ENCODE measurements at places on chromosomes 5 and 9.

DNA sequence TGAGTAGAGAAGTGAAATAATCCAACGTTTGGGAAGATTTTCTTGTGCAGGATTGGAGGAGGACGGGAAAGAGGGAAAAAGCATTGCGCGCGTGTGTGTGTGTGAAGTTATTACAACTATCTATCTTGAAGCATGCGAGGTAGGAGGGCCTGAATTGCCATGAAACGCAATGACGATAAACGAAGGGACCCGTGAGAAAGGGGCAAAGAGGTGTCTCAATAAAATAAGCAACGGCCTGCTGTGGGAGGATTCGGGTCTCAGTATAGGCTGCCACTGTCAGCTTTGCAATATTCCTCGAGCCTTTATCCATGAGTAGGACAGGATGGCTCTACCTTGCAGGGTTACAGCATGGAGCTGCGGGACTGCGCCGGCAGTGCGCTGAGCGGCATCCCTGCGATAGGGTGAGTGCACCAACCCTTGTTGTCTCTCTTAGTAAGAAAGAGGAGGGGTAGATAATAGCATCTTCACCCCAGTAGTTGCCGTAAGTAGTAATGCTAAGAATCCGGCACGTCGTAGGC lies 631 bp upstream of the RCL1 start:
- DNase-seq = no peak

GRCh38 chr5:14870337-14871213 lies 1.0 kb downstream of the ANKH start:
- DNase-seq = no peak

GRCh38 chr9:73172901-73173215 lies 21.2 kb downstream of the ANXA1 start:
- DNase-seq = no peak

DNA sequence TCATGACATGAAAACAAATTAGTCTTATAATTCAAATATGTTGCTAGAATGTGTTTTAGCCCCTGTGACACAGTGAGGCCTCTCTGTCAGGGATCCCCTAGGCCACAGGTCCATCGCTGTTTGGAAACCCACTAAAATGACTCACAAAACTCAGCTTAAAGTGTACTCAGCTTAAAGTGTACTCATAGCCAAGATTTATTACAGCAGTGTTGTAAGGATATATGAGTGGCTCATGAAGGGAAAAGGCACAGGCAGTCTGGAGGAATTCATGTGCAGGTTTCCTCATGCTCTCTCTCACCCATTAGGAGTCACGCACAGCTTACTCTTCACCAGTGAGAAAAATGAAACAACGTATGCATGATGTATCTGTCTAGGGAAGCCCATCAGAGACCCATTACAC lies 24.4 kb upstream of the TGFBI start:
- no peak for DNase-seq

DNA sequence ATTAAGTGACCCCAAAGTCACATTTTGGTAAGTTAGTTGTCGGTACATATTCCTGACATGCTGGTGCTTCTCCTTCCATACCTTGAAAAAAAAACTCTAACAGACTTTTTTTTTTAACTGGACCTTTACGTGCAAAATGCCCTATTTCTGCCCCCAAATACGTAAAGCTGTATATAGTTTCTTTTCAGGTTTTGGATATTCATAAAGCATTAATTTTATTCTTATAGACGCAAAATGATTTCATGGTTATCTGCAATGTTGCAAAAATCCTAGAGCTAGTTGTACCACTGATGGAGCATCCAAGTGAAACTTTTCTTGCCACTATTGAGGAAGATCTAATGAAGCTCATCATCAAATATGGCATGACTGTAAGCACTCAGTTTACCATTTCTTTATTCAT lies 167.6 kb downstream of the NIPBL start:
- no peak for DNase-seq

GRCh38 chr9:108515856-108516255 lies 339.9 kb downstream of the ACTL7B start:
- no peak for DNase-seq

DNA sequence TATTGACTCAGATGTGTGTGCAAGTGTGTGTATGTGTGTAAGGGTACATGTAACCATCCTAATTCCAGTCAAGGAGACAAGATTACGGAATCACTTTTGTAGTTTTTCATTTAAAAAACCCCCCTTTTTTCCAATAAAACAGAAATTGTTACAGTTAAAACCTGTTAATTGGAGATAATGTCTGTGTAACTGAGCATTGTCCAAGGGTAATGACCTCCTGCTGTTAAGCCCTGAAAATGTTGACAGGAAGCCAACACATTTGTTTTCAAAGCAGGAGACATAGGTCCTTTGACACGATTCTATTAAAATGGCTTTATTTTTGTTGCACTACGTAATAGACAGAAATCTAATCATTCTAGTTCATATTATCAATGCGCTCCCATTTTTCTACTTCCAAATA lies 457.3 kb upstream of the ARRDC3 start:
- DNase-seq = no peak

DNA sequence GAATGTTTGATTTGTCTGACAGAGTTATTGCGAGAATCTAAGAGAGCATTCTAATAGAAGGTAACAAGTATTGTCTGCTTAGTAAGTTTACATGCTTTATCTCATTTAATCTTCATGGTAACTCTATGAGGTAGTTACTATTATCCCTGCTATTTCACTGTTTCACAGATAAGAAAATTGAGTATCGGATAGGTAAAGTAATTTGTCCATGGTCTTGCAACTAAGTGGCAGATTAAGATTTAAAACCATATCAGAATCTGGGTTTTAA lies 118.2 kb downstream of the SNCAIP start:
- DNase-seq = no peak

- no peak for DNase-seq
These were observed 79.9 kb downstream of the ACTL7B start for GRCh38 chr9:108775901-108776306.

DNA sequence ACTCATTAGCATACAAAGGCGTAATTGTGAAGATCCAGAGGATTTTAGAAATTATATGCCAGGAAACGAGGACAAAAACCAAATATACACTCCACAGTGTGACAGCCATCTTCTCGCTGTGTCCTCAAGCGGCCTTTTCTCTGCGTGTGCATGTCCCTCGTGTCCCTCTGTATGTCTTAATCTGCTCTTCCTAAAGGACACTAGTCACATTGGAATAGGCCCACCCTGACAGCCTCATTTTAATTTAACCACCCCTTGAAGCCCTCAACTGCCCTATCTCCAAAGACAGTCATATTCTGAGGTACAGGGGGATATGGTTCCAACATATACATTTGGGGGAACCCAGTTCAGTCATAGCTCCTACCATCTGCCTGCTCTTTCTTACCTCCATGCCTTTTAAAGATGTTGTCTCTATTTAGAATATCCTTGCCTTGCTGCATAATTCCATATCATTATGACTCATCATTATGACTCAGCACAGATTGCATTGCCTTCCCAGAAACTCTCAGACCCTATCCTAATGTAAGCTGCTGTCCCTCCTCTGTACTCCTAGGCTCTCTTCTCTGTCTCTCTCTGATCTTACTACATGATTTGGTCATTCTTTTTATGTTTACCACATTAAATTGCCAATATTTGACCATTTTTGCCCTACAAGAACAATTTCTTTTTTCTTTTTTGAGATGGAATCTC lies 210.9 kb downstream of the AOPEP start:
- no peak for DNase-seq

- no peak for DNase-seq
These were observed 65.3 kb upstream of the MYO10 start for GRCh38 chr5:17001428-17001827.

DNA sequence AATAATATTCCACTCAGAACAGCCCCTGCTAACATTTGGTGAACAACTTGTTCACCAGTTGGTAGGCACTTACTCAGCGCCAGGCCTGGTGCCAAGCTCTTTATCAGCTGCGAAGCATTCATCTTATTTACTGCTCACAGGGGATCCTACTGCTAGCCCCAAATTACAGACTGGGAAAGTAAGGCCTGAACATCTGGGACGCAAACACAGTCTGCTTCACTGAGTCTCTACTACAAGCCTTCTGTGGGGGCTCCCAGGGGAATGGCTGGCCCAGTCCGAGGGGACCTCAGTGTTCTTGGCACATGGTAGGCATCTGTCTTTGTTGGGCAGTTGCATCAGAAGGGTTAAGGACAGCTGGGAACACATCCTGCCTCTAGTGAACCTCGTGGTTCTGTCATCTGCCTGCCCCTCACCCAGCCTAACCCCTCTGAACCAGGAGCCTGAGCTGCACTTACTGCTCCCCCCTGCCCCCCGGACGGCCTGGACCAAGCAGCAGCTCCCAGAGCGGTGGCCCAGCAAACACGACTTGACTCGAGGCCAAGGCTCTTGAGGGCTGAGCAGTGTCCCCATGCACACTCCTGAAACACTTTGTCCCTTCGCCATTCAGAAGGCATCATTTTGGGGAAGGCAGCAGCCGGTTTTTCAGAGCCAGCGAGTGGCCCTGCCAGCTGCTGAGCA lies at the start of gene PHYHD1:
Gene PHYHD1 (plus strand): TSS at position 602 of the 678 bp plus-strand sequence. CDS start 1,342 bp downstream, outside the sequence.
- no peak for DNase-seq

DNA sequence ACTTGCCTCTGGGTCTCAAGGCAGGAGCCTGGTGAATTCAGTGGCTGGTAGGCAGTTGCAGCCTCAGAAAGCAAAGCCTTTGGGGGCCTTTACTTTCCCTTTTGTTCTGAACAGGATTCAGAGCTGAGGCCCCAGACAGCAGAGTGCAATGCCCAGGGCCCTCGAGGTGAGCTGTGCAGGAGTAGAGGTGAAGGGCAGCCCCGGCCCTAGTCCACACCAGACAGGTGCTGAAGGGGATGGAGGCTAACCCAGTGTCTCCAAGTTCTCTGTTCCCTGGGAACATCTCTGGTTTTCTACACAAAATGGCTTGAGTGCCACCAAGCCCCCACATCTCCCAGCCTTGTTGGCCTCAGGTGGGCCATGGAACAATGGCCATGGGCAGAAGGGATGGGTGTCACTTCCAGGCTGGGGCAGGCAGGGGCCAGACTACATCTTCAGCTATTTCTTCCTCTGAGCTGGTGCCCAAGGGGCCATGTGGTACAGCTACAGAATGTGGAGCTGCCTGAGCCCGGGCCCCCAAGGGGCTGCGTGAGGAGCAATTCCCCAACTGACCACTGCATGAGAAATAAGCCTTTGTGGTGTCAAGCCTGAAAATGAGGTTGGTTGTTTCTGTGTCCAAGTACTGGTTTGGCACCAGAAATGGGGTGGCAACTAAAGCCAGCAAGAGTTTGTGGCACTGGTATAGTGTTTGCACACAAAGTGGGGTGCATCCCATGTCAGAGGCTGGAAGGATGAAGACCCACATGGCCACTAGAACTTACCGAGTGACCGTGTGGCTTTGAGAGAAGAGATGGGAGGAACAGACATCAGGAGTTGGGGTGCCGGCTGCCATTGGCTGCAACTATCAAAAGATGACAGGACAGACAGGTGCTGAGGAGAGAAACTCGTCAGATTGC lies 57.8 kb downstream of the BARX1 start:
- DNase-seq = no peak

DNA sequence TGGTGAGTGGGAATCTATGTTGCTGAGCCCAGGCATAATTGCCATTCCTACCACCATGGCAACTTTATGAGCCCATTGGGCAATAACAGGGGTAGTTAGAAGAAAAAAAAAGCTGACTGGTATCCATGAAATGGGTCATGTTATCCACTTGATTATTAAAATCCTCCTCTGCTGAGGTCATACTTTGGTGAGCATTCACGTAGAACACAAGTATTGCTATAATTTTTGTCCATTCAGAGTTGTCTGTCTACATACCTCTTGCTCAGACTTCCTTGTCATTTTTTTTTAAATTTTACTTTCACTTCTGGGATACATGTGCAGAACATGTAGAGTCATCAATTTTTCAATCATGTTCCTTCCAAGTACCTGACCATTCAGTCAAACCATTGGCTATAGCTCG lies 780.8 kb upstream of the ARRDC3 start:
- DNase-seq = no peak

DNA sequence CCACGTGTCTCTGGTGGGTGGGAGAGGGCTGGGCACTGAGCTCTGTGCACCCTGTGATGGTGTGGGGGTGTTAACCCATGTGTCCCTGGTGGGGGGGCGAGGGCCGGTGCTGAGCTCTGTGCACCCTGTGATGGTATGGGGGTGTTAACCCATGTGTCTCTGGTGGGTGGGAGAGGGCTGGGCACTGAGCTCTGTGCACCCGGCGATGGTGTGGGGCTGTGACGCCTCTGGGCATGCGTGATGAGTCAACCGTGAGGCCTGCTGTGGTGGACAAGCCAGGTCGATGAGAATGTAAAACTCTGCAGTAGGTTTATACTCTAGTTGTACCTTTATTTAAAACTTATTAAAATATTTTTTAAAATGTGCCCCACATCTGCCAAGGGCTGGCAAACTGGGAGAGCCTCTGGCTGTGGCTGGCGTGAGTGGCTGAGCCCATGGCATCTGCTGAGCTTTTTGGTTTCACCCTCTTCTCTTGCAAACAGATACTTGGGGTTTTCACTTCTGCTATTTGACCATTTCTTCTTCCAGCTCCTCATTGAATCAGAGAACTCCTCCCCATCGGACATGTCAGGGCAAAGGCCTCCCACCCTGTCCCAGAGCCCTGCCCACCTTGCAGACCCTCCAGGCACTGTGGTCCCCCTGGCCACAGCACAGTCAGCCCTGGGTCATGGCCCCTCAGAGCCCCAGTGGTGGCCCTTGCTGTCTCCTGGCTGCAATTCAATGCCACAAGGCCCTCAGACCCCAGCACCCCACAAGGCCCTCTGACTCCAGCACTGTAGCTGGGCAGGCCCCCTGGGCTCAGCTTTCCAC lies 18.5 kb upstream of the EXOC3 start:
- no peak for DNase-seq

- no peak for DNase-seq
These were observed 177.5 kb downstream of the PDE4D start for GRCh38 chr5:59716029-59716428.

DNA sequence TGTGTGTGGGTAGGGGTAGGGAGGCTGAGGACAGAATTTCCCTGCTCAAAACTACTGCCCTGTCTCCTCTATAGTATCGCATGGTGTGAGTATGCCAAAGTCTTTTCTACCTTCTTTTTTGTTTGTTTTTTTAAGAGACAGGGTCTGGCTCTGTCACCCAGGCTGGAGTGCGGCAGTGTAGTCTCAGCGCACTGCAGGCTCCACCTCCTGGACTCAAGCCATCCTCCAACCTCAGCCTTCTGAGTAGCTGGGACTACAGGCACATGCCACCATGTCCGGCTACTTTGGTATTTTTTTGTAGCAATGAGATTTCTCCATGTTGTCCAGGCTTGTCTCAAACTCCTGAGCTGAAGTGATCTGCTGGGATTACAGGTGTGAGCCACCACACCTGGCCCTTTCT lies 2.5 kb downstream of the SRP19 start:
- no peak for DNase-seq

GRCh38 chr5:103657301-103657700 lies 94.7 kb upstream of the NUDT12 start:
- DNase-seq = no peak

DNA sequence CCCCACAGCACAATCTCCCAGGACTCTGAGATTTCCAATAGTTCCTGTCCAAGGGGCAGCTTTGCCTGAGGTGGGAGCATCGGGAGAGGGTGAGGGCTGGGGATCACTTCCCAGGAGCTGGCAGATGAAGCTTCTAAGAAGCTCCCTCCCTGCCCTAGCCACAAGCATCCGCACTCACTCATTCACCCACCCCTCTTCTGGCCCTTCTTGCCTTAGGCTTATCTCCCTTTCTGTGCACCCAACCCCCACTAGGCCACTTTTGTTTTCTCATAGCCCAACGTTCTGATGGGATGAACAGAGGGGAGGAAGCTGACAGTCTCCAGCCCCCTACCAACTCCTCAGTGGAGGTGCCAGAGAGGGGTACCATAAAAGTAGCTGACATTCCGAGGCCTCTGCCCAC lies 3.7 kb upstream of the PCDH1 start:
- DNase-seq = no peak

GRCh38 chr9:137899551-137900360 lies 22.2 kb downstream of the CACNA1B start:
- DNase-seq = no peak
